ENCODE measurements at places on chromosomes 2 and 18. TPM values are rescaled to one million over a fixed set of nuclear protein-coding genes. Genes with fewer than 3 reads are reported as not detected.

The CHRNG gene
- not detected for total RNA-seq

The DNAJC10 gene
- total RNA-seq = 113 TPM

The RMC1 gene
- total RNA-seq = 22.7 TPM

The GAD1 gene
- total RNA-seq = 2.1 TPM

The DNAH6 gene
- under 0.01 TPM for total RNA-seq

The ITGAV gene
- total RNA-seq = 123 TPM

The NYAP2 gene
- not detected for total RNA-seq

The LIMS4 gene
- not detected for total RNA-seq

The COBLL1 gene
- total RNA-seq = 16.5 TPM

The TEX44 gene
- not detected for total RNA-seq

The MRPL19 gene
- total RNA-seq = 88.4 TPM

The LRRTM4 gene
- not detected for total RNA-seq

The ROCK2 gene
- 14.1 TPM for total RNA-seq

The LRRTM1 gene
- total RNA-seq = not detected

The NAT8 gene
- not detected for total RNA-seq

The LBX2 gene
- total RNA-seq = 1.2 TPM

The PXDN gene
- 133 TPM for total RNA-seq

The ADAM23 gene
- 5.1 TPM for total RNA-seq

The CFC1 gene
- not detected for total RNA-seq

The C2orf15 gene
- 2.3 TPM for total RNA-seq

Measured in hair follicular keratinocyte (primary cell).